ENCODE measurements at places on chromosomes 7 and 10. TPM values are rescaled to one million over a fixed set of nuclear protein-coding genes. Genes with fewer than 3 reads are reported as not detected.

Gene MACC1
- total RNA-seq: 15.7 TPM

Gene PRRT4
- 1.3 TPM for total RNA-seq

Gene CPA2
- total RNA-seq: not detected

Gene CLCN1
- not detected for total RNA-seq

Gene NUPR2
- 6.1 TPM for total RNA-seq

Gene METTL27
- 7.4 TPM for total RNA-seq

Gene CTNNA3
- 0.04 TPM for total RNA-seq

Gene GIMAP4
- 5.7 TPM for total RNA-seq

Gene MUC12
- total RNA-seq: not detected

Gene SPDYE2B
- not detected for total RNA-seq

Gene OR2A12
- total RNA-seq: not detected

Gene CALHM3
- total RNA-seq: not detected

Gene DRGX
- total RNA-seq: not detected

Gene CFTR
- 7.3 TPM for total RNA-seq

Gene AFAP1L2
- total RNA-seq: 14.6 TPM

Gene MBL2
- total RNA-seq: not detected

Gene ARMC3
- total RNA-seq: not detected

Gene PAPOLB
- total RNA-seq: not detected

Gene PITX3
- not detected for total RNA-seq

Gene ENKUR
- total RNA-seq: not detected

Gene GIMAP8
- 2.3 TPM for total RNA-seq

Gene HOGA1
- total RNA-seq: 3.6 TPM

Gene UTF1
- not detected for total RNA-seq

Gene PRDX3
- total RNA-seq: 63.3 TPM

Gene SSC4D
- 0.71 TPM for total RNA-seq

Gene STK31
- total RNA-seq: 0.78 TPM

Gene TMEM270
- total RNA-seq: not detected

Gene PLCE1
- 1.8 TPM for total RNA-seq

Gene COL26A1
- not detected for total RNA-seq

Gene KLHL7
- 37.1 TPM for total RNA-seq

Gene CTAGE4
- total RNA-seq: 4.8 TPM

Gene TSPAN12
- total RNA-seq: 2.9 TPM

Gene SNX10
- 2.0 TPM for total RNA-seq

Gene DPYSL4
- total RNA-seq: 1.3 TPM

Gene PRR15
- 0.67 TPM for total RNA-seq

Gene ABCC2
- 0.46 TPM for total RNA-seq

Gene CABCOCO1
- total RNA-seq: not detected

Gene IFIT1B
- total RNA-seq: not detected

Gene PILRA
- 4.6 TPM for total RNA-seq

Gene CCDC172
- not detected for total RNA-seq

Gene SPDYE8
- total RNA-seq: not detected

Gene TLL2
- 0.94 TPM for total RNA-seq

Gene SAMD8
- 20.6 TPM for total RNA-seq

Gene ZPBP
- 0.23 TPM for total RNA-seq

Gene SEMA3A
- total RNA-seq: 1.6 TPM

Gene ABCB8
- total RNA-seq: 26.0 TPM

Gene TMEM178B
- total RNA-seq: 0.38 TPM

Gene FOXP2
- total RNA-seq: 11.9 TPM

Gene GTF2IRD1
- 28.5 TPM for total RNA-seq

Gene MYH16
- total RNA-seq: not detected

Gene HTR7
- 0.37 TPM for total RNA-seq

Gene PIP
- total RNA-seq: 148 TPM

Gene CCDC136
- 2.3 TPM for total RNA-seq

Gene VSIR
- total RNA-seq: 14.5 TPM

Gene WEE2
- not detected for total RNA-seq

Gene CDH23
- total RNA-seq: 3.2 TPM

Gene MCMBP
- 62.5 TPM for total RNA-seq

Gene NPSR1
- total RNA-seq: not detected

Gene PHF14
- 18.9 TPM for total RNA-seq
